ENCODE measurements at places on chromosomes 12 and 14.

DNA sequence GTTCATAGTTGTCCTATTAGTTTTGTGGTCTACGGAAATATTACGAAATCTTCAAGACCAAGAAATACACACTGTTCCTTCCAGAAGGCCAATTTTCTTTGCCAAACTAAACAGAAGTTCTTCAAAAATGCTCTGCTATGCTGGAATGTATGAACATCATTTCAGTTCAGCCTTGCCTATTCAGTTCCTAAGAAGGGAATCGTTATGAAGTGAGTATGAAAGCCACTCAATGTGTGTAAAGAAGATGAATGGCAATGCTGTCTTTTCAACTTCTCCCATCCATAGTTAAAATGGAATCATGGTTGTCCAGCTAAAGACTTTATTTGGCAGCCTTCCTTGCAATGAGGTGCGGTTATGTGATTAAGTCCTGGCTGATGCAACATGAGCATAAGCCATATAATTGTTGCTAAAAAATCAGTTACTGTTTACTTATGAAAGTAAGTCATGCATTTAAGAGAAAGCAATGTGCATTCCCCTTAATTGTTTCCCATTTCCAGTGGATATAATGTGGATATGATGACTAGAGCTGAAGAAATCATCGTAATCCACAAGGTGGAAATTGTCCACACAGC is 73.8 kb upstream of the PTPRR start:
- no peak for DNase-seq

- no peak for DNase-seq
Observed at GRCh38 chr12:112751844-112752243, 39.7 kb upstream of the RPH3A start.

DNA sequence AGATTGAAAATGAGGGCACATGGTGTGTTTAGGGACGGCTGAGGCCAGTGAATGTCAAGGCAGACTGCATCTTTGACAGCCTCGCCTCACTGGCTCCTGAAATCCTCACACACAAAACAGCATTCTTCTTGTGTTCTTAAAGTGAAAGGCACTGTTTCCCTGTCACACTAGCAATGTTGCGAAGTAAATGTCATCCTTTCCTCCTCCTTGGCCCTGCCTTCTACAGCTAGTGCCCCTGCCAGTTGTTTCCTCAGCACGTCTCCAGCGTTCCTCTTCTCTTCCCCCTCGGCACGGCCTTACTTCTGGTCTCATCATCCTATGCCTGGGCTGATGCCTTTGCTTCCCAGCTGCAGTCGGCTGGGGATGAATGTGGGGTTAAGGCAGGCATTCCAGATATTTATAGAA is 129.4 kb upstream of the DNM1L start:
- DNase-seq = no peak

DNA sequence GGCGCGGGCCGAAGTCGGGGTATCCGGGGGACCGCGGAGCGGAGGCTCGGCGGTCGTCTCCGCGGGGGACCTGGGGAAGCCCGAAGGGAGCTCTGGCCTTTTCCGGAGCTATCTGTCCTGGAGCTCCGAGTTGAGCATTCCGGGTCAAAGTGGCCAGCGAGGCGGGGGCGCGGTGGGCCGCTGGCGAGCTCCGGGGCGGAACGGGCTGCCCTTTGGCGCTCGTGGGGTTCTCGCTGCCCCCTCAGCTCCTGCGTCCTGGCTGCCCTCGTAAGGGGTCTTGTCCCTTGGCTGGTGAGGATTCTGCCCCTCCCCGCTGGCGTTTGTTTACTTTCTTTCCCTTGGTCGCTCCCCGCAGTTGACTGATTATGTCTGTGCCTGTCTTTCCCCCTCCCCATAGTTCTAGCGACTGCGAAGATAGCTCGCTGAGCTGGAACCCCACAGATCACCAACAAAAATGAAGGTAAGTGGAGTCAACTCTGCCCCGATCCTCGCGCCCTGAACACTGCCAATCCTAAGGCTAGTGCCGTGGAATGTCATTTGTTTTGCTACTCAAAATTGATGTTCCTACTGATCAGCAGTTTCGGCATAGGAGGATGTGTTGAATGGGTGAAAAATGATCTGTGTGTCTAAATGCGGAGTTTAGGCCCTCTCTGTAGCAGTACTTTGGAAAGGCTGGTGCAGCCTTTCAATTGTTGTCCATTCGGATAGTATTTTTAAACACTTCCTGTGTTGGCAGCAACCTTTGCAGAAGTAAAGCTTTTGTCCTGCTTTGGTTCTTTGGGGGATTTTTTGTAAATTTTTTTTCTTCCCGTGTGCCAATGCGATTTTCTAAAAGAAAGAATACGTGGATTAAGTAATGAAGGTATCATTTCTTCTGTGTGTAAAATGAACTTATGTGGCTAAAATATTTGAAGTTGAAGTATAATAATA is 1.3 kb downstream of the ARID4A start:
- DNase-seq = no peak

- no peak for DNase-seq
Observed at GRCh38 chr12:50110762-50111351, 1.2 kb upstream of the COX14 start.

GRCh38 chr14:24806061-24806678 is 172.2 kb upstream of the GZMB start:
- DNase-seq = no peak

DNA sequence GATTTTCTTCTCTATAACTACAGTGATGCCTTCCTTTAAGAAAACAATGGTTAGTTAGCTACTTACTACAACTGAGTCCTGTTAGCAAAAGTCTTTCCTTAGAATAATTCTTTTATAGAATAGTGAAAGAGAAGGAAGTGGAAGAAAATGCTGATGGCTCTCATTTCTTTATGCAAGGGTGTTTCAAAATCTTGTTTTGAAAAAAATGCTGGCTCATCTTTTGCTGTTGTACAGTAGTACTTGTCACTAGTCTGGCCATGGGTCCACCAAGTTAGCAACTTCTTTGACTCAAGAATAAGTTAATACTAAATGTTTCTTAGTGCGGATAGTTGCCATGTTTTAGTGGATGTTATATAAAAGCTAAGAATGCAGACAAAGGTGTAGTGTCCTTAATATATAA is 225.4 kb downstream of the PTPRO start:
- no peak for DNase-seq

- no peak for DNase-seq
Observed at GRCh38 chr14:41154143-41154807, 452.4 kb upstream of the LRFN5 start.

DNA sequence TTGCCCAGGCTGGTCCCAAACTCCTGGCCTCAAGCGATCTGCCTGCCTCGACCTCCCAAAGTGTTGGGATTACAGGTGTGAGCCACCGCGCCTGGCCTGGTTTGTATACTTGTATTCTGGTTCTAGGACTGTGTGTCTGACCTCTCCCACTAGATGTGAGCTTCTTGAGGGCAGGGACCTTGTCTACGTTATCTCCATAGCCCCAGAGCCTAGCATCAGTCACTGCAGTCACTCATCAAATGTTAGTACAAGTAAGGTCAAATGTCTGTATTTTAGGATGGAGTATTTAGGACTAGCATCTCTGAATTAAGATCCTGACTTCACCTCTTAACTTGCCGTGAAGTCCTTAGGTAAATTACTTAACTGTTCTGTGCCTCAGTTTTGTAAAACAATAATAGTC is 2.9 kb downstream of the RILPL2 start:
- no peak for DNase-seq

- DNase-seq = no peak
Observed at GRCh38 chr12:43206396-43206795, 345.6 kb downstream of the ADAMTS20 start.

- no peak for DNase-seq
Observed at GRCh38 chr12:121826318-121827150, 22.7 kb downstream of the SETD1B start.

- DNase-seq = no peak
Observed at GRCh38 chr12:109762071-109762672, 48.5 kb downstream of the FAM222A start.

- no peak for DNase-seq
Observed at GRCh38 chr12:46461907-46462640, 89.5 kb upstream of the SLC38A2 start.

GRCh38 chr12:120077260-120077659 is 39.3 kb downstream of the RAB35 start:
- DNase-seq = no peak
